ENCODE measurements at places on chromosomes 2 and 18.

DNA sequence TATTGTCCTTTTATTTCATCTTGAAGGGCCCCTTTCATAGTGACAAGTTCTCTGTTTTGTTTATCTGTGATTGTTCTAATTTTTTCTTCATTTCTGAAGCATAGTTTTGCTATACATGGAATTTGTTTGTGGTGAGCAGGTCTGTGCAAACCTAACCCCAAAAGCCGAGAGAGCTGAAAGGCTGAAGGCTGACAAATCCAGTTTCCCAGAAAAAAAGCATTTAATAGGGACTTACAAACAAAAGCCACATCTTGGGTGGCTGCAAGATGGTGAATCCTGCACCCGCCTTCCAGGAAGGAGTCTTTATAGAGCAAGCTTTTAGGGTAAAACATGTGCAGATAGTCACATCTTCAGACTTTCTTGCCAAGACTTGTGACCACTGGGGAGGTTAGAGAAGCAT is 473.4 kb upstream of the TRIB2 start:
- no peak for DNase-seq

GRCh38 chr2:122029456-122029855 is 274.0 kb downstream of the TSN start:
- no peak for DNase-seq

- no peak for DNase-seq
Measured at GRCh38 chr18:56112013-56112749, 524.2 kb upstream of the TCF4 start.

- DNase-seq: no peak
Measured at GRCh38 chr2:213420828-213421385, 136.6 kb downstream of the SPAG16 start.

DNA sequence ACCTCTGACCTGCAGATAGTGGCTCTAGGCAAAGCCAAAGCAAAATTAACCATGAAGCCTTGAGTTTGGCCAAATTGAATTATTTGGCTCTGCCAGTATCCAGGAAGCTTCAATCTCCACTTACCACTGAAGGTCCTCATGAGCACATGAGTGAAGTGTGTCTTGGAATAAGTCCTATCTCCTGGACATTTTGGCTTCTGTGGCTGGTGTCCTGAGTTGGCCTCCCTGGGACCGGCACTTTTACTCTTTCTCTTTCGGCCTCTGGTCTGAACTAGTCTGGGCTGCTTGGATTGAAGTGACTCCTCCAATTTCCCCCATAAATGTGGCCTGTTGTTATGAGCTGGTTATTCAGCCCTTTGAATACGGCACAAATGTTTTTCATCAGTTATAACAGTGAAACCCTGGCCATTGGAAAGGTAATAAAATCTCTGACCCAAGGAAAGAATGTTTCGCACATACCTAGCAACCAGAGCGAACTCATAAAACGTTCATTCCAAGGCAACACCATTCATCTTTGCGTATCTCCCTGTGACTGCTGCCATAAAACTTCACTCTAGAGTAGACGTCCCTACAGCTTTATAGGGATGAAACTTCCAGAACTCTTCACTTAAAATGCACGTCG is 216.4 kb downstream of the LPIN1 start:
- no peak for DNase-seq

GRCh38 chr2:161136696-161137324 is 23.4 kb upstream of the TANK start:
- DNase-seq: peak; percentile 14

DNA sequence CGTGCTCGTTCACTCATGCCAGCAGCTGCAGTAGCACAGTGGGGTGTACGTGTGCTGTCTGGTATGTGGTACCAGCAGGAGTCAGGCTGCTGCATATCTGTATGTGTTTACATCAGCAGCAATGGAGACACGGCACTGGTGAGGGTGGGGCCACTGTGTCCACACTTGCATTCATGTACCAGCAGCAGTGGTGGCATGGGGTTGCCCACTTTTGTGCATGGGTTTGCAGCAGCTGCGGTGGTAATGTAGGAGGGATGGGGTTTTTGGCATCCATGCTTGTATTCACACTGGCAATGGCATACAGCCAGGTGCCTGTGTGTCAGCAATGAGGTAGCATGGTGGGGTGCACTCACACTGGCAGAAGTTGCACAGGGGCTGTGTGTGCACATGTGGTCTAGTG is 187.8 kb downstream of the KCNJ3 start:
- no peak for DNase-seq

DNA sequence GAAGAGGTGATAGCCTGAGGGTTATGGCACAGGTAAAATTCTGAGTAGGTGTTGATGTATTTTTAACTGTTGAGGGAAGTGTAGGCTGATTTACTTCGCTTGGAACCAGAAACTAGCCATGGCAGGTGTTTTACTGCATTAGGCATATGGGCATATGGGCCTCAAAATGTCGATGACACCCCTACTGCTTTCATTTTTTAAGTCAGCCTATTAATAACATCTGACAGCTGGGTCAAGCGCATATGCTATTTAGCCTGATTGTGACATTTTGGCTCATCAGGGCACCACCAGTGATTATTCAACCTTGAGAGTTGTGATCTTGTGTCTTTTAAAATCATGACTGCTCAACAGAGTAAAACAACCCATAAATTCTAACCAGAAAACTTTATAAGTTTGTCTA is 1396.9 kb upstream of the NXPH2 start:
- DNase-seq: no peak

- no peak for DNase-seq
Measured at GRCh38 chr2:238831177-238831576, 16.7 kb upstream of the TWIST2 start.

DNA sequence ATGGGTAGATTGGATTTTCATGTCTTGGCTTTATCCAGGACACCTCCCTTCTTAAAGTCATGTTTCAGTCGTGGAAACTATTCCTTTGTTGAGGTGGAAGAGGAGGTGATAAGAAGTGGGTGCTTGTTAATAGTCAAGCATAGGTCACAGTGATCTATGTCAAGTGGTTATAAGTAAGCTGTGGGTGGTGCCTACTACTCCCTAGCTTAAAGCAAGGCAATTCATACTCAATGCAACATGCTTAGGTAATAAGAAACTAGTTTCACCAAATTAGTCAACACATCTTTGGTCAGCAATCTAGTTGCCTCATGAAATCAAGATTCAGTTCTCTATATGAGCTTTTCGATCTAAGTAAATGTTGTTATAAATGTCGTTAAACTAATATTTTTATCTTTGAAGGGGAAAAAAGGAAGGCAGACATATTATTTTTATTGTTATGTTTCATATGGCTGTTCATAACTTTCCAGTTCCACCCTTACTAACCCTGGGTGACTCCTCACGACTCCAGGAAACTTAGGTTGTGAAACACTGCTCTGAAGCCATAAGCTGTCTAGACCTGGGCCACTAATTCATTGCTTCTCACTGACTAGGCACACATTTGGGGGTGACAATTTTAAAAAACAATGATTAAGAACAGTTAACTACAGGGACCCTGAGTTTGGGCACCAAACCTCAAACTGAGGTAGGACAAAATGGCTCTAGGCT is 5.8 kb upstream of the ABCB11 start:
- no peak for DNase-seq

DNA sequence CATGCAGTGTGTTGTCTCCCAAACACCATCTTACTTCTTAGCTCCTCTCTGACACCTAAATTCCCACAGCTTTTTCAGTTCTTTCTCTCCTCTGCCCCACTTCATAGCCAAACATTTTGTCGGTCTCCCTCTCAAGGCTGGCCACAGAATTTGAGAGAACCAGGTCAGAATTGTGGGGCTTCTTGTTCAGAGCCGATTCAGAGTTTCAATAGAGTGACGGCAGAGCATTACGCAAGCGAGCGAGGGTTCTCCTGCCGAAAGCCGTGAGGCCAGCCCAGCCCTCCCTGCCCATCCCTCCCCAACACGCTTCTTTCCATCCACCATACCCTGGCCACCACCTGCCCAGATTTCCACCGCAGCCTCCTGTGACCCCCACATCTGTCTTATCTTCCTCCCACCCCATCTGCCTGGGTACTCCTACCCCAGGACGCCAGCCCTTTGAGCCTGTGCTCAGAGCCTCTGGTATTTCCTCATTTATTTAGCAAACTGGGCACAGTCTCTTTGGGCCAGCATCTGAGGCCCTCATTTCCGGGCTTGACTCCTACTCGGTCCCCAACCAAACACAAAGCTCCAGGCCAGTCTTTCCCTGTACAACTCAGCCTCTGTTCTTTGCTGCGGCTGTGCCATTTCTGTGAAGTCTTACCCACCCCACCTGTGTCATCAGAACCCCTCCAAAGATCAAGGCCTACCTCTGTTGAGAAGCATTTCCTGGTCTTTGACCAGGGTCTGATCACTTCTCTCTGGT is 70.0 kb upstream of the MAP4K4 start:
- DNase-seq: no peak

DNA sequence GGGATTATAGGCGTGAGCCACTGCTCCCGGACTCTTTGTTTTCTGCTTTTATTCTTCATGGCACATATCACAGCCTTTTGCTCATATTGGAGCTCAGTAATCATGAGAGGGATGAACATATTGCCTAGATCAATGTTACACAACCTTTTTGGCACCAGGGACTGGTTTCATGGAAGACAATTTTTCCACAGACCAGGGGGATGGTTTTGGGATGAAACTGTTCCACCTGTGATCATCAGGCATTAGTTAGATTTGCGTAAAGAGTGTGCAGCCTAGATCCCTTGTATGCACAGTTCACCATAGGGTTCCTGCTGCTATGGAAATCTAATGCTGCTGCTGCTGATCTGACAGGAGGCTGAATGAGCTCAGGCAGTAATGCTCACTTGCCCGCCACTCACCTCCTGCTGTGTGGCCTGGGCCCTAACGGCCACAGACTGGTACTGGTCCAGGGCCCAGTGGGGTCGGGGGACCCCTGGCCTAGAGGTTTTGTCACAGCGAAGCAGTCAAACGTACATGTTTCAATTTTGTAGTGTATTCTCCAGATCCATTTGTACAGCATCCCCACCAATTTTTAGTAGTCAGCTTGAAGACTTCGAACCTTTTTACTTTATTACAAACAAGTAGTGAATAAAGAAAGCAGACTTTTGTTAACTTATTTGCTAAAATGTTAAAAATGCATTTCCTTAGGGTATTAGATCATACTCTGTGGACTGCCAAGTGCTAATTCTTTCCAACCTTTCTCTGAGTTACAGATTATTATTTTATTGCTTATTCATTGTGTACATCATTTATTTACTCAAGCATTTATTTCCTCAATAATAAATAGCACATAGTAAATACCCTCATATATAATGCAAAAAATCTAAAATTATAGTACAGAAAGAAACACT is 6.2 kb downstream of the DAW1 start:
- no peak for DNase-seq

DNA sequence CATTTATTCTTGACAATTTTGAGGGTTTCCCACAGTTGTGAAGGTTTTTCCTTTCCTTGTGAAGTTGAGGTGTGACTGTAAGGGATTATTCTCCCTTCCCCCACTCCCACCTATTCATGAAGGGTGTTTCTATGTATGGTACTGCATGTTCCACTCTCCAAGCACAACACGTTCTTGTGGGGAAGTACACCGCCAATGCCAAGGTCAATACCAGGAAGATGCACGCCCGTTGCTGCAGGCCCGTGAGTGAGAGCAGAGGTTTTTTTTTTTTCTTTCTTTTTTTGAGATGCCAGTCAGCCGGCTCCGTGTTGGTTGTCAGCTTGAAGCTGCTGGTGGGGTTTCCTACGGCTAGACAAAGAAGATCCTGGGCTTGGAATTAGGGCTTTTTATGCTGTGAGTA is 38.6 kb upstream of the EPHA4 start:
- DNase-seq: no peak

DNA sequence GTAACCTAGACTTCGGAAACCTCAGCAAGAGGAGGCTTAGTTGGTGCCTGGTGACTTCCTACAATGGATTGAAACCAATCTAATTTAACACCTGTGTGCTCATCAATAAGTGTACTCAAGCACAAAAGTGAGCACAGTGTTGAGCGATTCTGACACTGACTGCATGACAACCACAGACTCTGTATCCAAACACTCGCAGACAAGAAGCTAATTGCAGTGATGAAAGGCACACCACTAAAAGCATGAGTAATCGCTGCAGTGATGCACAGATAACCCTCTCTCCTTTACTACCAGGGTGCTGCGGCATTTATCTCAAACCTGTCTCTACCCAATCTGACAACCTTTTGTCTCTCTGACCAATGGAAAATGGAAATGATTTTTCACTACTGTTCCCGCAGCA is 168.1 kb downstream of the AFF3 start:
- DNase-seq: no peak

- no peak for DNase-seq
Measured at GRCh38 chr2:233271693-233272092, 20.2 kb downstream of the ATG16L1 start.

GRCh38 chr2:64945973-64946768 is 43.0 kb upstream of the SLC1A4 start:
- peak; percentile 33 for DNase-seq

DNA sequence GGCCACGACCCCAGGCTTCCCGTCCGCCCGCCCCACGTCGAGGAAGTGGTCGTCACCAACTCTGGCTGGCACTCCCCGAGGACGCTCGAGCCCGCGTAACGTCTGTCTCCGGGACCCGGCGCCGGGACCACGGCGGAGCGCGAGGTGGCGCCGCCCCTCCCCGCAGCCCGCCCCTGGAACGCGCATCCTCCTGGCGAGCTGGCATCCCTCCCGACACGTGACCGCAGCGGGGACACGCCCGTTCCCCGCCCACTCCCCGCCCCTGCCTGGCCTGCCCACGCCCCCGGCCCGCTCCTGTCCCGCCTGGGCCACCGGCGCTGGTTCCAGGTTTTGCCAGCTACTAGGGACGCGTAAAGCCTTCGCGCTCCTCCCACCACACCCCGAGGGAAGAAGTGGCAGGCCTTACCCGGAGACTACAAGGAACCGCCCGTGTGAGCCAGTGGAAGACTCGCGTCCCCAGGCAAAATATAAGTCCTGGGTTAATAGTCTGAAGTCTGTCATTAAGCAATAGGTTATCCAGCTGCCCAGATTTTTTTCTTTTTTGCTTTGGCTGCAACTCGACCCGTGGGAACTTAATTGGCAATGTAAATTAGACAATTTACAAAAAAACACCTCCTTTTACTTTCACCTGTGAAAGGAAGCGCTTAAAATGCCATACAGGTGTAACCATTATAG is at the start of gene OSBPL1A:
Gene OSBPL1A (minus strand): TSS at position 131 of the 675 bp plus-strand sequence. CDS start 20,291 bp downstream, outside the sequence.
- peak; percentile 72 for DNase-seq

GRCh38 chr2:3535794-3536681 is 16.7 kb upstream of the ADI1 start:
- no peak for DNase-seq

GRCh38 chr2:201432621-201433393 is 18.5 kb downstream of the TRAK2 start:
- DNase-seq: no peak
